Cardiac muscle cell (in vitro differentiated cells and primary cell): ENCODE measurements at places on chromosomes 5 and 9.

GRCh38 chr5:124056991-124057723 is 545.2 kb downstream of the CSNK1G3 start:
- DNase-seq = peak; percentile 27

DNA sequence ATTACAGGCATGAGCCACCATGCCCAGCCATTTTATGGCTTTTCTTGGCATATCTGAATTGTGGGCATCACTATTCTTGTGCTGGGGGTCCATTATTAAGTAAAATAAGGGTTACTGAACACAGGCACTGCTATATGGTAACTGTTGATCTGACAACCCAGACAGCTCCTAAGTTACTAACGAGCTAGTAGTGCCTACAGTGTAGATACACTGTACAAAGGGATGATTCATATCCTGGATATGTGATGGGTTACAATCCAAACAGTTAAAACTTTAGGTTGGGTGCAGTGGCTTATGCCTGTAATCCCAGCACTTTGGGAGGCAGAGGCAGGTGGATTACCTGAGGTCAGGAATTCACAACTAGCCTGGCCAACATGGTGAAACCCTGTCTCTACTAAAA is 4.3 kb downstream of the CD14 start:
- DNase-seq = no peak

- DNase-seq = no peak
These were observed 46.5 kb downstream of the POLK start for GRCh38 chr5:75558221-75558620.

DNA sequence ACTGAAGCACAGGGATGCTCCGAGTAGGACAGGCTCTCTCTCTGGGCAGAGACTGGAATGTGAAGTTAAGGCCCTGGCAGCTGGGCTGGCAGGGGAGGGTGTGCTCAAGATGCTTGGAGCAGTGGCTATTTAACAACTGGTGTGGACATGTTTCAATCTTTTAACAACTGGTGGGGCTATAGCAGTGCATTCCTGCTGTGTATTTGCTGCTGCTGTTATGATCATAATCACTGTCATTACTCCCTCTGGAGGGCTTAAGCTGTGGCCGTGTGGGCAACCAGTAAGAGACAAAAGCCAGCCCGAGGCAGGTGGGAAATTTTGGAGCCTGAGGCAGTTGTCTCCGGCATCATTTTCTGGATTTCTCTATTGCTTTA is 33.3 kb upstream of the PTGS1 start:
- no peak for DNase-seq

DNA sequence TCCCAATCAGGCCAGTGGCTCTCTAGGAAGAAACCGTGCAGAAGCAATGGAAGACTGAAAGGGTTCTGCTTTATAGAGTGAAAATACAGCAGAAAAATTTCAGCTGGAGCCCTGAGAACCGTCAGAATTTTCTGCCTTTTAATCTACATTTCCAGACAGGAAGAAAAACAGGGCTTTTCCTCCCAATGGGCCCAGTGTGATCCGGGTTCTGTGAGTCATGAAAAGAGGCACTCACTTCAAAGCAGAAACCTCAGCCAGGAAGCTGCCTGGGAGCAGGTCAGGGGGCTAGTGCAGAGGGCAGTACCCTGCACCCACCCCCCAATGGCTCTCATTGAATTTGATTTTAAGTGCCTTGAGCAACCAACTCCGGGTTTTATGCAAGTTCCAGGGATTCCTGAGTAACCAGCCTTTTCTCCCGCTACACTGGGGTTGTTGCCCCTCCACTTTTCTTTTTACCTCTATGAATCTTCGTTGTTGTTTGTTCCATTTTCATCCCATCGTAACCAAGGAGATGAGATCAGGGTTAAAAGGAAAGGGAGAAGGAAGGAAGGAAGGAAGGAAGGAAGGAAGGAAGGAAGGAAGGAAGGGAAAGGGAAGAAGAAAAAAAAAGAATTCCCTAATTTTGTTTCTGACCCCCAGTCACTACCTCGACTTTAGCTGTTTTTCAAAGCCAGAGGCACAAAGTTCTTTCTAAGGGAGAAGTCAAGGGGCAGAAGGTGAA is 1.3 kb downstream of the BARHL1 start:
- no peak for DNase-seq

- DNase-seq = no peak
These were observed 367.4 kb downstream of the PSAT1 start for GRCh38 chr9:78664370-78664769.

- no peak for DNase-seq
These were observed 8.6 kb downstream of the HAVCR2 start for GRCh38 chr5:157100140-157100679.

GRCh38 chr9:14251154-14252071 is 62.5 kb downstream of the NFIB start:
- DNase-seq = peak; percentile 90

GRCh38 chr5:17398431-17398830 is 99.6 kb upstream of the TAF11L2 start:
- DNase-seq = no peak

DNA sequence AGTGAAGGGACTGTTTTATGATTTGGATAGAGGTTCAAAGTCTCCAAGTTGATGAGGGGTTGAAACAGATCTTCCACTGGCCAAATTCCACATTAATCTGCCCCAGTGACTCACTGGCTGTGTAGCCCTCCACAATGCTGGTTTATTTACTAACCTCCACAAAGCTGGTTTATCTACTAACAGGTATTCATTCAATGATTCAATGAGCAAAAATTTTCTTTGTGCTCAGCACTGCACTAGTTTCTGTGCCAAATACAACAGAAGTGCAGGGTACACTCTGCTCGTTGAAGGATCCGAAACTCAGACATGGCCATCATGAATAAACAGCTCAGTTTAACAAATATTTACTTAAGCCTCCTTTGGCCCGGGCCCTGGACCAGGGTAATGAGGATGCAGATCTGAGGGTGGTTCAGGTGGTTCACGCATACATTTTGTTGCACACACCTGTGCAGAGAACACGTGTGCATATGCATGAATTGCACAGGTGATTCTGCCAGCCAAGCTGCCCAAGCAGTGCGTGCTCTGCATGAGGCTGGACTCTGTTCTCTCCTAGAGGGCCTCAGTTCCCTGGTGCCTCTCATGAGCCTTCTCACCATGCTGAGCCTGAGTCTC is 71.0 kb downstream of the SH3PXD2B start:
- DNase-seq = peak; percentile 40

DNA sequence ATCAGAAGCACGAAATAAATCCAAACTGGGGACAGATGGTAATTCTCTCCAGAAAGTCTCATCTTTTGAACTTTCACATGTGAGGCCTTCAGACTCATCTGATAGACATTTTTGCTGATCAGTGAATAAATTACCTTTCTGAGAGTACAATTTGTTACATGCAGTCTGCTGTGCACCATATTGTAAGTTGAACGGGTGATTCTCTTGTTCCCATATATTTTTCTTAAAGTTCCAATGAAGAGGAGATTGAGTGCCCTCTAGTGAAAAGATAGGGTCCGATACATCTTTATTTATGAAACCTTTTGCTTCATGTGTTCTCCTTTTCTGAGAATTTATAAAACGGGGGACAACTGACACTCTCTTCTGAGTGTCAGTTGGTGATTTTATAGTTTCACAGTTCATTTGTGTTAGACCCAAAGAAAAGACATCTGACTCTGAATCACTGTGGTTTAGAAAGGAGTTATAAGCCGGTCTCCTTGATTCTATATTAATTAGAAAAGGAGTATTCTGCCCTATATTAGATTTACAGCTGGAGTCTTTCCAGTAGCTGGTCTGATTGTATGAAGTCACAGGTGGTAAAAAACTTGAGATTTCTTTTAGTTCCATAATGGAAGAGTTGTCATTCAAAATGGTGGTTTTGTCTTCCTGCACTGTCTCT is 30.4 kb downstream of the GNG10 start:
- DNase-seq = peak; percentile 11

GRCh38 chr5:14750712-14751111 is 86.2 kb downstream of the OTULIN start:
- no peak for DNase-seq

DNA sequence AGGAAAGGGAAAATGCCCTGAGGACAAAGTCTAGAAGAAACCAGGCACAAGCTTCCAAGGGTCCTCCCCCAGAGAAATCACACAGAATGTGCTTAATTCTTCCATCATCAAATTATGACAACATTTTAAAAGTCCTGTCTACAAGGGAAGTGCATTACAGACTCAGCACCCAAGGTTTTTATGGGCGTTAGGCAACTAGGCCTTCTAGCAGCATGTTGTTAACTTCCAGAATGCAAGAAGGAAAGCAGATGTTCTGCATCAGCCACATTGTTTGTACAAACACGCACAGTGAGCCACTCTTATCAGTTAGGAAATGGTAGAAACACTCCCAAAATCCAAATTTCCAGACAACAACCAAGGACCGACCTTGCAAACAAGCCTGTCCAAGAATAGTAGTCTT is 26.5 kb downstream of the SMC5 start:
- DNase-seq = peak; percentile 89

- DNase-seq = no peak
These were observed 435.7 kb downstream of the MAT2B start for GRCh38 chr5:163941079-163941478.

- no peak for DNase-seq
These were observed 119.0 kb upstream of the STARD4 start for GRCh38 chr5:111631328-111631727.

GRCh38 chr5:143173139-143173889 is 230.2 kb downstream of the NR3C1 start:
- DNase-seq = no peak

DNA sequence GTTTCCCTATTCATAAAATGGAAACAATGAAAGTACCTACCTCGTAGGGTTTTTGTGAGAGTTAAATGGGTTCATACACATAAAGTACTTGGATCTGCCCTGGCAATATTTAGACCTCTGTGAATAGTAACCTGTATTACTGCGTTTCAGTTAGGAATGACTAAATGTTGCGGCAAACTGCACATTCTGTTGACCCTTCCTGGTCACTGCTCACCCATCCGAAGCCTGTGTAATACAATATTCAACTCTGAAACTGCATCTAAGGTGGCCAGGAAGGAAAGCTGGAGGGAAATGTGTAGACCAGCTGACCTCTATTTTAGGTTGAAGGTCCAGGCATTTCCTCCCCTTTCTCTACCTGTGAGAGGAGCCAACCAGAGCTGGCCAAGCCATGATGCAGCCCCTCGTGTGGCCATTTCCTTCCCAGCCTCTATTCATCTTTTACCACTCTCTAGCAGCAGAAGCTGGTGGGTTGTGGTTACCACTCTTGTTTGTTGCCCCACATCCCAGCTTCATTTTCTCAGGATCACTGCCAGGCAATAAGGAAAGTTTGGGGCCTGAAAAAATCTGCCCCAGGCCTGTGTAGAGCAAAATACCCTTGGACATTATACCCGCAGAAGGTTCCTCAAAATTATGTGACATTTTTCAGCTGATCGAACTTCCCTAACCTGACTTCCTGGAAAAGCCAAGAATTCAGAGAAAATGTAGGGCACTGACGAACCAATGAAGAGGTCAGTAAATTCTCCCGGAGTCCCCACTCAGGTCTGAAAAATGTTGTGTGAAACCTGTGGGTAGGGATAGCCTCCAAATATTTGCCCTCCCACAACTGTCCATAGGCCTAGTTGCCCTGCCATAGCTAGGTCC is 20.5 kb upstream of the PDCD1LG2 start:
- DNase-seq = no peak

GRCh38 chr9:137224830-137225694 is at the start of gene CYSRT1:
TSS of gene CYSRT1 (plus strand) at chr9:137225174. CDS start at chr9:137225622, 448 bp downstream.
- DNase-seq = no peak

DNA sequence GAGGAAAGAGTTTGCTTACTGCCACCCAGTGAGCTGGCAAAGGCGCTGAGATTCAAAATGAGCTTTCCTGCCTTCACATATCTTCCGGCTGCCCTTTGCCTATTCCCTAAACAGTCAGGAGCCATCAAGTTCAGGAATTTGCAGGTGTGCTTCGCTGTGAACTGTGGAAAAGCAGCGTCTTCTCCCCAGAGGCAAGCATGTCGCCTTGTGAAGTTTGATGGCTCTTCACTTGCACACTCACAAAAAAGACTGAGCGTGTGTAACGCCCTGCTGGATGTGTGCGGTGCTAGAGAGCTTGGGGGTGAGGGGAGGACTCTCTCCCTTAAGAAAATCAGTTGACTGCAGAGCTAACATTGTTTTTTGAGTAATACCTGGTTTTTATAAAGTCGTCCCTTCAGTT is 288.7 kb downstream of the DOCK8 start:
- DNase-seq = no peak

DNA sequence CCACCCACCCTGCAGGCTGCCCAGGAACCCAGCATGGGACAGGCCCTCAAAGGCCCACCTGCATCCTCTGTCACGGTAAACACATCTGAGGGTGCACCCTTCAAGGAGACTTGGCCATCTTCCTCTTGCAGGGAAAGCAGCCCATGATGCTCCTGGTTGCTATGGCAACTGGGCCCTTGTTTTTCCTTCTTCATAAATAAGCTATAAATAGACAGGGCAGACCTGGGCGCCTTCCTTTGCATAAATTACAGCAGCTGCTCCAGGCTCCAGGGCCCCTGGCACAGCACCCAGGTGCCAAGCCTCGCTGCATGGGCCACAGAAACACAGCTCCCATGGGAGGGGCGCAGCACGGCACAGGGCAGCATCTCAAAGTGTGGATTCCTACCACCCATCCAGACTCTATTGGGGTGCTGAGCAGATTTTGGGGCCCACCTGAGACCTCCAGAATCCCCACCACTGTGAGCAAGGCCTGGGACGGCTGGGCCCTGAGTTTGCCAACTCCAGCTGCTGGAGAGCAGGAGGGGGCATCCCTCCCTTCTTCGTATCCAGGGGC is 5.8 kb upstream of the PSMB7 start:
- no peak for DNase-seq

DNA sequence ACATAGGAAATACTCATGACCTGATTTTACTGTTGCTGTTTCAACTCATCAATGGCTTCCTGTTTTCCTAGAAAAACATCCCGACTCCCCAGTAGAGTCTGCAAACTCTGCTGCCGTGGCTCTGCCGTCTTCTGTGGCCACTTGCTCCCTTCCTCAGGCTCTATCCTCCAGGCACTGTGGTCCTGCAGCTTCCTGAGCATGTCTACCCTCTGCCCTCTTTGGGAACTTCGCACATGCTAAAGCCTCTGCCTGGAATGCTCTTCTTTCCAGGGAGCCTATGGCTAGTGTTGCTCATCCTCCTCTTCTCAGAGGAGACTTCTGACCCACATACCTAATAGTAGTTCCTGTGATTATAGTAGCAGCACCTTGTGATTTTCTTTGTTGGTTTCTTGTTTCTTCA is 256.9 kb downstream of the MAN2A1 start:
- no peak for DNase-seq

DNA sequence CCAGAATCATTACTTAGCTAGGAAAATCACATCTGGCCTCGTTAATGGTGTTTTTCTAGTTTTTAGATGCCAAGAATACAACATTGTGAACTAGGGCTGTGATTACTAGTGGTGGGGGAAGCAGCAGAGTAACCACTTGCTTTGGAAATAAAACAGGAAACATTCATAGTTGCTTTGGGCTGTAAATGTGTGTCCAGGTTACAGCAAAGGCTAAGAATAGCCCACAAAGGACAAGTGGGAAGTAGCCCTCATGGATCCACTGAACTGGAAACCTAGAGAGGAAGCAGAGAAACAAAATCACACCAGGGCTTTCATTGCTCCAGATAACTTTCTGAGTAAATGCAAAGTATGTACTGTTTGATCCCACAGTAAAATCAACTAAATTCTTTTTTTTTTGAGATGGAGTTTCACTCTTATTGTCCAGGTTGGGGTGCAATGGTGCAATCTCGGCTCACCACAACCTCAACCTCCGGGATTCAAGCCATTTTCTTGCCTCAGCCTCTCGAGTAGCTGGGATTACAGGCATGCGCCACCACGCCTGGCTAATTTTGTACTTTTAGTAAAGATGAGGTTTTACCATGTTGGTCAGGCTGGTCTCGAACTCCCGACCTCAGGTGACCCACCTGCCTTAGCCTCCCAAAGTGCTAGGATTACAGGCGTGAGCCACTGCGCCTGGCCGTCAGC is 56.2 kb upstream of the TNFSF15 start:
- DNase-seq = no peak

GRCh38 chr5:19140276-19140675 is 847.7 kb downstream of the CDH18 start:
- DNase-seq = no peak
